ELF-1 (cell line): ENCODE measurements at places on chromosomes 2 and 18.
A peak's percentile ranks its signal among the peaks of the same experiment; 100 is the strongest.

GRCh38 chr2:202317080-202317857 lies 51.7 kb downstream of the NOP58 start:
- peak; percentile 28 for DNase-seq

DNA sequence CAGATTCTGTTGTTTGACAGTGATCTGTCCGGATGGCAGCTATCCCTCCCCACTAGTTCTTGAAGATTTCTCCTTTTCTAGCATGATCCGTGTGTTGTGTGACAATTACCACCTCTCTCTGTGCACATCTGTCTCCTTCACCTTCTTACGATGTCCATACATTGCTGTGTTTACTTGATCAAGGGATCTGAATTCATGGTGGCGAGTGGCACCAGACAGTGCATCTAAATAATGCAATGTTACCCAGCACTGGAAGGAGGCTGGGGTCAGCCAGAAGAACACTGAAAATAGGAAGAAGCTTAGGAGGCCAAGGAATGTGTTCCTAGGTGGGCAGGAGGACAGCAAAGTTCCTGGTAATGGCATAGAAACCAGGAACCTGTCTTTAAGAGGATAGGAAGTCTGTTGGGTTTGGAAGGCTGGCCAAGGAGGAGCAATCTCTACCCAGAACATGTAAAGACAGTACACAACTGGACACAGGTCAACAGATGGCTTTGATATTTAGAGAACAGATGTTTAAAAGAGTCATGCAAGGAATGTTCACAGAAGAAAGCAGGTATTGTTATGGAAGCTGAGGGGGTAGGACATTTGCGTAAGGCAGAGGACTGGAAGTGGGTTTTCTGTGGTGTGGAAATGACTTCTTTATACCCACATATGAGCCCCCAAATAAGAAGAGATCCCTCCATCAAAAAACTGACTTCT lies 126.4 kb downstream of the HRH4 start:
- no peak for DNase-seq

- DNase-seq, result no peak
Observed at GRCh38 chr2:167761465-167762136, 485.8 kb downstream of the STK39 start.

DNA sequence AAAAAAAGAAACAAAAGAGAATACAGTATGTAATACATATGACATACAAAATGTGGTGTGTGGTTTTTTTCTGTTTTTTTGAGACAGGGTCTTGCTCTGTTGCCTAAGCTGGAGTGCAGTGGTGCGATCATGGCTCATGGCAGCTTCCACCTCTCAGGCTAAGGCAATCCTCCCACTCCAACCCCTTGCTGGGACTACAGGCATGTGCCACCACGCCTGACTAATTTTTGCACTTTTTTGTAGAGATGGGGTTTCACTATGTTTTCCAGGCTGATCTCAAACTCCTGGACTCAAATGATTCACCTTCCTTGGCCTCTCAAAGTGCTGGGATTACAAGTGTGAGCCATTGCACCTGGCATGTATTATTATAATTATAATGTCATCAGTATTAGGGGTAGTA lies 38.9 kb downstream of the DHX57 start:
- no peak for DNase-seq

- no peak for DNase-seq
Observed at GRCh38 chr2:99072551-99072950, 69.0 kb upstream of the C2orf15 start.
